Activated naive CD8-positive, alpha-beta T cell treated with anti-CD3 and anti-CD28 coated beads for 36 hours (primary cell): ENCODE measurements at places on chromosomes 7 and 10. TPM values are rescaled to one million over a fixed set of nuclear protein-coding genes. Genes with fewer than 3 reads are reported as not detected.

DNA sequence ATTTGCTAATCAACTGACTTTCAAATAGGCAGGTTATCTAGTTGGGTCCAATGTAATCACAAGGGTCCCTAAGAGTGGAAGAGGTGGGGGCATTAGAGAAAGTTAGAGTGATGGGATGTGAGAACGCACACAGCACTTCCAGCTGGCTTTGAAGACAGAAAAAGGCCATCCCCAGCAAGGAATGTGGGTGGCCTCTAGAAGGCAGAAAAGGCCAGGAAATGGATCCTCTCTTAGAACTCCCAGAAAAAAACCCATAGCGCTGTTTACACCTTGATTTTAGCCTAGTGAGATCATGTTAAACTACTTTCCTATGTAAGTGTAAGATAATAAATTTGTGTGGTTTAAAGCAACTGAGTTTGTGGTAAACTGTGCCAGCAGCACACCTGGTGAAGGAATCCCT lies 219.5 kb upstream of the HABP2 start:
- H3K4me3 ChIP-seq: no peak overlapping the region
- no peak for DNase-seq
- no peaks in the 10 kb centered on the region for H3K27me3 ChIP-seq
- H3K36me3 ChIP-seq: no peaks in the 10 kb centered on the region
- H3K27ac ChIP-seq: no peak overlapping the region
- no peaks in the 10 kb centered on the region for H3K4me1 ChIP-seq

GRCh38 chr10:4780782-4781181 lies 45.2 kb upstream of the AKR1E2 start:
- H3K36me3 ChIP-seq: no peaks in the 10 kb centered on the region
- H3K27ac ChIP-seq: no peak overlapping the region
- peaks cover 6% of the 10 kb centered on the region for H3K4me1 ChIP-seq
- DNase-seq: no peak
- peaks cover 13% of the 10 kb centered on the region for H3K27me3 ChIP-seq

- H3K4me1 ChIP-seq: peaks cover 21% of the 10 kb centered on the region
- peaks cover 2% of the 10 kb centered on the region for H3K36me3 ChIP-seq
- no peaks in the 10 kb centered on the region for H3K27me3 ChIP-seq
- DNase-seq: peak; percentile 79
- H3K27ac ChIP-seq: peak within 1 kb of the TSS; percentile 97
Measured at GRCh38 chr10:50739618-50740292, at the start of gene ASAH2B. ASAH2B (plus strand) TSS chr10:50739936; CDS start chr10:50745131, 5,195 bp downstream.

GRCh38 chr10:114362826-114363355 lies 41.4 kb downstream of the AFAP1L2 start:
- peaks cover 4% of the 10 kb centered on the region for H3K4me1 ChIP-seq
- H3K4me3 ChIP-seq: no peak overlapping the region
- no peak for DNase-seq

DNA sequence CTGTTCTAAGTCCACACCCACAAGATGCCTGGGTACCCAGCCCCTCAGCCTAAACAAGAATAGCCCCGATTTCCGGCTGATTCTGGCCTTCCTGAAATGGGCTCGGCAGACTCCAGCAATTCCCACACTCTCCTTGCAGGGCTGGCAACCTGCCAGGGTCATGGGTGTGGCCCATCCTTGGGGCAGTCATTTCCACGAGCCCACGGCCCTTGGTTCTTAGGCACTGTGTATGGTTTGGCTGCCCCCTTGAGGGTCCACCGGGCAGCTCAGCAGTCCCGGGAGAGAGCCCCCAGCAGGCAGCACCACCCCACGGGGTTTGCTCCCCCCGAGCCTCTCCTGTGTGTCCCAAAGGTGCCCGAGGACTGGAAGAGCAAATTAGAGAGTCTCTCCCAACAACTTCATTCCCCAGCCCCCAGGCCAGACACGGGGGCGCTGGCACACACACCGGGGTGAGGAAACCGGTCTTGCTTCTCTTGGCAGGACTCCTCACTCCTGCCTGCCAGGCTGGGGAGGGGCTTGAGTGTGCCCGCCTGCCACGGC lies 142.2 kb downstream of the EMX2 start:
- no peaks in the 10 kb centered on the region for H3K4me1 ChIP-seq
- no peaks in the 10 kb centered on the region for H3K36me3 ChIP-seq
- peaks cover 17% of the 10 kb centered on the region for H3K27me3 ChIP-seq
- H3K4me3 ChIP-seq: no peak overlapping the region
- no peak overlapping the region for H3K27ac ChIP-seq

The PNLIP gene
- total RNA-seq: not detected
